ENCODE measurements at places on chromosomes 13 and 19.

DNA sequence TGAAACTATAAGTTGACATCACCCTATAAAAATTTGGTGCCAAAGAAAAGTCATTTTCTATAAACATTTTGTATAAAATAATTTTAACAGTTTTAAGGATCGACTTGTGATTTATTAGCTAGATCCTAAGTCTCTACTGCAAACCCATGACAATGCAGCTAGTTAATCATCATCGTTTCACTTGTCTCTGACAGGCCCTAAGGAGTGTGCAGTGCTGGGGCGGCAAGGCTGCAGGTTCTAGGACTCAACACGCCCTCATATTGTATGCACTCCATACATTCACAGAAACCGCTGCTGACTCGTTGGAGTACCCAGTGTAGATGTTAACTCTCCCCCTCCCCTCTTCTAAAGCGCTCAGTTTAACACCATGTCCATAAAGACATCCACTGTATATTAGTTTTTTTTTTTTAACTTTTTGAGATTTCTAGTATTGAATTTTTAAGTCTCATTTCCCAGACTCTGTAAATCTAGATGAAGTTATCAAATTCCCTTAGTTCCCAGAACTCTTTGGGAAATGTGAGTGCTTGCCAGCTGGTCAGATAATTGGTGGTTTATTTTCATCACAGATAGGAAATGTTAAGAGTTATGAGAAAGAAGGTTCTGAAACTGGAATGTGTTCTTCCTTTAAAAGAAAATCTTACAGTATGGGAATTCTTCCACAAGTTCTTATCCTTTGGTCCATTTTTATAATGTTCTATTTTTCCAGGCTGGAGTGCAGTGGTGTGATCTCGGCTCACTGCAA is 162.8 kb upstream of the RNF113B start:
- DNase-seq: no peak

DNA sequence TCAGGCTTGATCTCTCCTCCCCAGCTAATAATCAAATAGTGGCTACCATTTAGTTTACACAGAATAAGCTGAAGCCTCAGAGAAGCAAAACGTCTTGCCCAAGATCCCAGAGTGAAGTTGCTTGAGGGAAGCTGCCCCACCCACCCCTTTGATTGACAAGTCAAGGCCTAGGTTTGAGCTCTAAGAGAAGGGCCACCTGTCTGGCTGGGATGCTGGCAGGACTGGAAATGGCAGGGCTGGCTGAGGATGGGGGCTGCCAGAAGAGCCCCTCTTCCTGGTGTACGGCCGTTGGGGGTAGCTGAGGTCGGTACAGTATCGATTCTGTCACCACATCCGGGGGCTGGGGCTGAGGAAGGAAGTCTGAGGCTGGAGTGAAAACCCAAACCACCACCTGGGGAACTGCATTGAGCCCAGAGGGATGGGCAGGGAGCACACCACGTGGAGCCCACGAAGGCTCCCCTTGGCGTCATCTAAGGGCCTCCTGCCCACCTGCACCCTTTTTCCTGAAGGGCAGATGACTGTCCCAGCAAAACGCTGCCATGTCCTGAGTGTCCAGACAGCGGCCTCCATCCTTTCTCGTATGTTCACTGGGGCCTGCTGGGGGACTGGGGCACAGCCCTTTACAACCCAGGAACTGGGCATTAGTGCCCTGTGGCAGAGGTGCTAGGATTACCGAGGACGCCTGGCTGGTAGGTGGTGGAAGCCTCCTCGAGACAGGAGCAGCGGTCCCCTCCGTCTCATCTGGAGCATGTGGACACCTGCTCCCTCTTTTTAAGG is 1.4 kb upstream of the PRKD2 start:
- peak; percentile 33 for DNase-seq

DNA sequence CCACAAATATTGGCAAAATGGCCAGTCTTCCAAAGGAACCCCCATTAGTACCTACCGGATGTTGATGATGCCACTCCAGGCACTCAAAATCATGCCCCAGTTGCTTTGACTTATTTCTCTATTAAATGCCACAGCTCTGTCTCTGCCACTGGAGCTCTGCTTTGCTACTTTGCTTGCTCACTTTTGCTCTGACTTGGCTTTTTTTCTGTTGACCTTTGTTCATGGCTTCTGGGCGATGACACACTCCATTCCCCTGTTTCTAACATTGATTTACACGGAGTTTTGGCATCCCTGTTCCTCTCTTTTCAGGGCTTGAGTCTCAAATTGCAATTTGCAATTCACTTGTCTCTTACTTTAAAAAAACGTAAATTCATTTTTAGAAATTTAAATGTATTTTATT is 217.1 kb upstream of the SPRY2 start:
- no peak for DNase-seq

DNA sequence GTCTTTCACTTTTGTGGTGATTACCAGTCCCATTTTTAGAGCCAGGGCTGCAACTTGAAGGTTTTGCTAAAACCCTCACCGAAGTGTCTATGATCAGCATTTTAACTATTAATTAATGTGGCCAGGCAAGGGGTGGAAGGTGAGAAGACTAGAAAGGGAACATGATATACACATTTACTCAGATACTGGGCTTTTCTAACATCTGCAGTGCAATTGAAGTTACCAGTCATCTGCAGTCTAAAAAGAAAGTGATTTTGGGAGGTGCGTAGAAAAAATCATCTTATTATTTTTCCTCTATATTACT is 481 bp downstream of the ALOX5AP start:
- DNase-seq: no peak

DNA sequence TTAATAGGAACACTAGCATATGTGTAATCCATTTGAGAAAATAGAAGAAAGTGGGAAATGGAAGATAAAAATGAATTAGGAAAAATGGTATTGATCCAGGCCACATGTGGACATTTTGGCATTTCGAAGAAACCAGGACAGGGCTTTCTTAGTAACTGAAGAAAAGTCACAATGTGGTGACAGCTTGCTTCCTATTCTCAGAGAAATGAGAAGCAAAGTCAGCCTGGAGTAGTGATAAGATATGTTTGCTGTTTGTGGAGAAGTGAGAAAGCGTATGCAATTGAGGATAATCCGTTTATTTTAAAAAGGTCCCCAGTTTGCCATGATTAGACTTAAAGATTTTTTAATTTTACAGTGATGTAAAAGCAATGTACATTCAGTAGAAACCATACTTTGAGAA is 127.9 kb downstream of the SLITRK6 start:
- no peak for DNase-seq

- no peak for DNase-seq
Observed at GRCh38 chr13:31949486-31949885, 82.1 kb upstream of the FRY start.

- no peak for DNase-seq
Observed at GRCh38 chr19:18017275-18018083, 9.5 kb downstream of the ARRDC2 start.

DNA sequence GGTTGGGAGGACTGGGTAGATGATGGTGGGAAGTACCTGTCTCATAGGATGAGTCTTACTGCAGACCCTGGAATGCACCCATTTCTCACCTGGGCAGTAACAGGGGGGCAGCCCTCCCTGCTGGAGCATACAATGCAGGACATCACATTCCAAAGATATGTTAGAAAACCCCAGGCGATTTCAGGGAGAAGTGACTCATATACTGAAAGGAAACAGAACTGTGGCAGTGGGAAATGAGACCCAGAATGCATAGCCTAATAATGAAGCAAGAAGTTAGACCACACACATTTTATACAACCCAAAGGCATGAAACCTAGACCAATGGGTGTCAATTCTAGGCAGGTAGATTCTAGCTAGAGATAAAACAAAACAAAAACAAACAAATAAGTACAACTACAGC is 402.7 kb downstream of the IRS2 start:
- DNase-seq: no peak

GRCh38 chr13:109728791-109729731 is 57.3 kb downstream of the IRS2 start:
- no peak for DNase-seq

DNA sequence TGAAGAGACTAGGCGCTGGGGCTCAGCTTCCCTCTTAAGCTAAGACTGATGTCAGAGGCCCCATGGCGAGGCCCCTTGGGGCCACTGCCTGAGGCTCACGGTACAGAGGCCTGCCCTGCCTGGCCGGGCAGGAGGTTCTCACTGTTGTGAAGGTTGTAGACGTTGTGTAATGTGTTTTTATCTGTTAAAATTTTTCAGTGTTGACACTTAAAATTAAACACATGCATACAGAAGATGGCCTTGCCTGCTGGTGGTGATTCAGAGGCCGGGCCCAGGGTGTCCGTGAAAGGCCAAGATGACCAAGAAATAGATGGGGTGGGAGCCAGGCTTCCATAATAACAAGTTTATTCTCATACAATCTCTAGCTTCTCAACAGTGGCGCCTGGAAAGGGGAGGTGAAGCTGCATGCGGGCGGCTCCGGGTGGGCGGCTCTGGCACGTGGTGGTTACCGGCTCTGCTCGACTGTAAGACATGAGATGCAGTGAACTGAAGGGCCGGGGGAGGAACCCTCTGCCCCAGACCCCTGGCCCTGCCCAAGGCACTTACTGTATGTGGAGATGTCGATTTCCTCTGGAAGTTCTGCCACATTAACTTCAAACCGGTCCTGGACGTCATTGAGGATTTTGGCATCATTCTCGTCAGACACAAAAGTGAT is 10.5 kb downstream of the DDX39A start:
- DNase-seq: no peak

DNA sequence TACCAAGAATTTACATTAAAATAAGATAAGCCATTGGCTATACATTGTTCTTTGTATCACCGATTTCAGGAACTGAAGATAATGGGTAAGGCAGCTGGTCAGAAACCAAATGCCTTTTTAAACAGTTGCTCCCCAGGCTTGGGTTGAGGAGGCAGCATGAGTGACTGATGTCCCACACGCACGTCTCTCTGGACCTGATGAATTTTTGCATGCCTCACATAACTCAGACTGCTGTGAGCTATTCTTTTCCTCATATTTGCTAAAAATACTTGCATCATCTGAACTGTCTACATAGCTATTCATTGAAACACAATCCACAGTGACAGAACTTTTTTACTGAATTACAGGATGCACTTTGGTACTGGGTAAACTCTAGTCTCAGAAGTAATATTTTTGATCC is 123.6 kb upstream of the MAB21L1 start:
- DNase-seq: no peak

- DNase-seq: no peak
Observed at GRCh38 chr13:109114162-109114561, 484.8 kb downstream of the MYO16 start.

DNA sequence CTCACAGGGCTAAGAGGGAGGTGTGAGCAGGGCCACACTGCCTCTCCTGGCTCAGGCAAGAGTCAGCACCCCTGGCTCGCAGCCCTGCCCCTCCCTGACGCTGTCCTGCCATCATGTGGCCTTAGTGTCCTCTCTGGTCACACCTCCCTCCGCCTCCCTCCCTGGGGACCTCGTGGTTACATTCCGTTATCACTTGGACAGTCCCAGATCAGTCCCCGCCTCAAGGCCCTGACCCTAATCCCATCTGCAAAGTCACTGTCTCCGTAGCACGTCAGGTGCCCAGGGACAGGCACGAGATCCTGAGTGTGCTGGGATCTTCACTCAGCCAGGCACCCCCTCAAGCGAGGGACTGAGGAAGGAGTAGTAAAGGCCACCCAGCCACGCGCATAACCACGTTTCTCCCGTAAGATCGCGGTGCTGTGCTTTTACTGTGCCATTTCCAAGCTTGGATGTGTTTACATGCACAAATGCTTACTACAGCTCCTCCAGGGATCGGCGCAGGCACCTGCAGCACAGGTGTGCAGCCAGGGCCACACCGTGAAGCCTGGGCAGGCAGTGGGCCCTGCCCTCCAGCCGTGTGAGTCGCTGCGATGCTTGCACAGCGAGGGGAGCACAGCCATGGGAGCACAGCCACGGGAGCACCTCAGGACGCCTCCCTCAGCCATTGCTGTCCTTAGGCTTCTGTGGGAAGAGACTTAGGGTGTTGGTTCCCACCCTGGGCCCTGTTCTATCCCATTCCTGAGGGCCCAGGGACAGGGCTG is 10.7 kb upstream of the TMEM255B start:
- no peak for DNase-seq

- DNase-seq: no peak
Observed at GRCh38 chr13:30339738-30340330, 32.5 kb upstream of the KATNAL1 start.

GRCh38 chr13:47241446-47241845 is 344.6 kb upstream of the HTR2A start:
- no peak for DNase-seq

- no peak for DNase-seq
Observed at GRCh38 chr19:43416951-43417623, 2.4 kb downstream of the TEX101 start.

DNA sequence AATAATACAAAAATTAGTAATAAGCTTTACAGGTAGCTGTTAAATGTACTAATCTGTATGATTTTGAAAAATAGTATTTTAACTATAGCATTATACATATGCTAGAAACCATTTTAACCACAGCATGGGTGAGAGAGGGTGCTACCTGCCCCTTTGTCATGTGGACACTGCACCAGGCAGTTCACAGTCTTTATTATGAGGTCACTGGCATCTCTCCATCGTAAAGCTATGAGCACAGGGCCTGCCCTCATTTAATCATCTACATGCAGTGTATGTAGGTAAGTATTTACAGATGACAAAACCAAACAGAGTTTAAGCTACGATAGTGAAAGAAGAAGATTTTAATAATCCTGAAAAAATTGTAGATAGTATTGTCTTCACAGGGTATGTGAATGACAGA is 21.7 kb downstream of the EDNRB start:
- no peak for DNase-seq

DNA sequence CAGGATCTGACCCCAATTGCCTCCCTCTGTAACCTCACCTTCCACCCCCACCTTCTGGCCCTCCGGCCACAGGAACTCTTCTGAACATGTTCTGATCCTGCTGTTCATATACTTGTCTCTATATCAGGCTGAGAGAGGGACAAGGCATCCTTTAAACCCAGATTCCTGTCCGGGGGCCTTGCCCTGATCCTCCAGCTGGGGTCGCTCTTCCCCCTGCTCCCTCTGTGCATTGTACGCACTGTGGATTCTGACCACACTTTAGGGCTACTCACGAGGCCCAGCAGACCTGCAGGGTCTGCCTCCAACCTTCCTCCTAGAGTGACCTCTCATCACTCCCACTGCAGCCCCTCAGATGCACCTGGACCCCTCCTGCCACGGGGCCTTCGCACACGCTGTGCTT is 269.3 kb downstream of the UQCRFS1 start:
- DNase-seq: no peak

DNA sequence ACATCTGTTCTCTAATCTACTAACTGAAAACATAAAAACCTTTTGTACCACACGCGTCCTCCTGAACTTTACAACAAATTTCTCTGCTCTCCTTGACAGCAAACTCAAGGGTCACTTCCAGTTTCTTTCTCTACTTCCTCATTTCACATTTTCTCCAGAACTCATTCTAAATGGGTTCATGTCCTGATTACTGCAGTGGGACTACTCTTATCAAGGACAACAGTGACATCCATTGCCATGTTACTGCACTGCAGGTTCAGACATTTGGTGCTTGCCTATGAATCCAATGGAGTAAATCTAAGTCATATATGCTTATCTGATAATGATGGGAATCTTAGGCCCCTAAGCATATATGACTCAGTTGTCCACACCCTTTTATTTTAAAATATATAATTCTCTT is 35.3 kb downstream of the FPR3 start:
- DNase-seq: no peak
